NCI-H187 treated with DMSO at 0.1 percent for 48 hours (cell line): ENCODE measurements at places on chromosomes 2 and 18.

- peak; percentile 69 for DNase-seq
These were observed at the start of gene EHD3 for GRCh38 chr2:31233741-31234682. TSS of gene EHD3 (plus strand) at chr2:31234152. CDS start at chr2:31234622, 470 bp downstream.

DNA sequence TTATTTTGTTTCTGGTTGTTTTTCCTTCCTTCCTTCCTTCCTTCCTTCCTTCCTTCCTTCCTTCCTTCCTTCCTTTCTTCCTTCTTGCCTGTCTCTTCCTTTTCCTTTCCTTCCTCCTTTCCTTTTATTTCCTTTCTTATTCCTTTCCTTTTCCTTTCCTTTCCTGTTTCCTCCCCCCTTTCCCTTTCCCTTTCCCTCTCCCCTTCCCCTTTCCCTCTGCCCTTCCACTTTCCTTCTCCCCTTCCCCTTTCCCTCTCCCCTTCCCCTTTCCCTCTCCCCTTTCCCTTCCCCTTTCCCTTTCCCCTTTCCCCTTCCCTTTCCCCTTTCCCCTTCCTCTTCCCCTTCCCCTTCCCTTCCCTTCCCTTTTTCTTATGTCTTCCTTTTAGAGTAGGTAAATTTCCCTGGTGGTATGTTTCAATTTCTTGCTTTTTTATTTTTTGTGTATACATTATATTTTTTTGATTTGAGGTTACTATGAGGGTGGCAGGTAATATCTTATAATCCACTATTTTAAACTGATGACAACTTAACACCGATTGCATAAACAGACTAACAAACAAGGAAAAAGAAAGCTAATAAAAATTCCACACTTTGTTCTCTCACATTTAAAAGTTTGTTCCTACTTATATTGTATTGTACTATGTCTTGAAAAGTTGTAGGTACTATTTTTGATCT lies 311.0 kb upstream of the FSHR start:
- DNase-seq, result no peak

DNA sequence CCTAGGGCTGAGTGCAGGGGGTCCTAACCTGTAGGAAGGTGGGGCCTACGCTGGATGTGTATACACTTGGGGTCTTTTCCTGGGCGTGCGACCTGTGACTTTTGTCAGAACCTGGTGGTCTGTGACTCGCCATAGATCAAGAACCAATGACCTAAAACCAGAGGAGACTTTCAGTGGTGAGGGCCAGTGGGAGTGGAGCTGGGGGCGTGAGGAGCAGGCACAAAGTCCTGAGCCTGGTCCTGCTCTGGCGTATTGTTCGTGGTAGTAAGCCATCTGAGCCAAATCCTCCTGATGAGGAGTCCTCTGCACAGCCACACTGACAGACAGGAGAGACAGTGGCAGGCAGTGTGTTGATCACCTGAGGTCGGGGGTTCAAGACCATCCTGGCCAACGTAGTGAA lies 8.9 kb downstream of the INPP4A start:
- DNase-seq, result no peak

DNA sequence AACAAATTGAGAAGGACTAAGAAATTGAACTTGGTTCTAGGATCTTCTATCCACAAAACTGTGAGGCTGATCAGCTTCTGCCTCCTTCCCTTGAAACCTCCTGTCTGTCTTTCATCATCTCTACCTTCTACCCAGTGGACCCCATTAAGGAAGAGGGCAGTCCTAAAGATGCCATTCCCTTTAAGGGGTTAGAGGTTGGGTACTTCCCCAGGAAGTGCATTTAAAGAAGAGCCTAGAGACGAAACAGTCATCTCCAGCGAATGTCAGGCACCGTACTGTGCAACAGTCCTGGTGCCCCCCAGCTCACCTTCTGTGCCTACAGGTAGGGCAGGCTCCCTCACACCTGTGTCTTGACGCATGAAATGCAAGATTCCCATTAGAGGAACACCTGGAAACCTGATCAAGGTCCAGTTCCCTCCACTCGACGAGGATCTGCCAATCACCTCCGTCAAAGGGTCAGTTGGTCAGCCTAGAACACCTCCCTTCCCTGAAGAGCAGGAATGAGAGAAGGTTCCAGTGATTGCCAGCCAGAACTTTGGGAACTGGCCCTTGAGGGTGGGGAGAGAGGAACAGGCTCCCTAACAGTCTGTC lies 20.9 kb downstream of the LOXHD1 start:
- DNase-seq, result no peak

- no peak for DNase-seq
These were observed 435.0 kb upstream of the SPRED2 start for GRCh38 chr2:65867446-65867845.

- no peak for DNase-seq
These were observed 35.7 kb downstream of the CELF4 start for GRCh38 chr18:37529863-37530262.

DNA sequence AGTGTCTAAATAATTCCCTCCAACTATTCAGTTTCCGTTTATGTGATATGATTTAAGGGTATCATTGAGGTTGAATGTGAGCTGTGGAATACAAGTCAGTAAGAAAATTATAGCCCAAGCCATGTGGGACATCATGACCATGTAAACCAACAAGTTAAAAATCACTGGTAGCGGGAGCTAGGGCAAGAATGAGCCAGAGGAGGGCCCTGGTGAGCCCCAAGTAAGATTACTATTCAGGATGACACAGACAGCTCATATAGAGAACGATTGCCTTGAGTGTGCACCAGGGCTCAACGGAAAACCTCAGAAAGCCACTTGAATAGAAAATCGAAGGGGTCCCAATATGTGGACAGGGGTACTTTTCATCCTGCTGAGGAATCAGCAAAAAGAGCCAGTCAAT lies 87.8 kb upstream of the RBMS1 start:
- no peak for DNase-seq

DNA sequence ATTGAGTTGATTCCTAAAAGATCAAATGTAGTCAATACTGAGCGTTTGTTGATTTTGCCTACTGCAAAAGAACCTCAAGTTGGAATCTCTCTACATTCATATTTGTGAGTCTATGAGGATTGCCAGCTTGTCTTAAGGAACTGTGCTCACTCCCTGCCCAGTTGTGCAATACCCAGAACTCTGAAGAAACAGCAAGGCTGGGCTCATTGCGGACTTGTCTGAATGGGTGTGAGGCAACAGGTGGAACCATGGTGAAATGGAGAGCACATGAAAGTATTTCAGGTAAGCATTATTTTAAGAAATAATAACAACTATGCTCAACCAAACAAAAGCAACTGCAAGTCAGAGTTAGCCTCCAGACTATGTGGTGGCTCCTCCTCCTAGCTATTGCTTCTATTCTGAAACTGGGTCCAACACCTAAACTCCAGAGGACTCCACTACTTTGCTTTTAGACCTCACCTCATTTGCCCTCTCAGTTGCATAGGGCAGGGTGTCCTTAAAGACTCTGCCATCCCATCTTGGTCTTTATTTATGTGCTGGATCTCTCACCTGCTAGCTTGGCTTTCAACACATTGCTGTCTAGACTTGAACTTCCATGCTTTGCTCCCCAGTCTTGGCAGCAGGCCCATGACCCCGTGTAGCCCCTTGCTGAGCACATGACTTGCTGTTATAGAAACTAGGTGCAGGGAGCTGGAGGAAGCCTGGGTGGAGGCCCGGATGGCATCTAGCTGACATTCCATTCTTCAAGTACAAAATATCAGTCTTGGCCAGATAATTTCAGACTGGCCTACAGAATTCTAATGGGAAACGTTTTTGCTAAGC lies 94.8 kb upstream of the ARL5A start:
- DNase-seq, result no peak

- DNase-seq, result no peak
These were observed 480.9 kb upstream of the TMEFF2 start for GRCh38 chr2:192675681-192676080.

DNA sequence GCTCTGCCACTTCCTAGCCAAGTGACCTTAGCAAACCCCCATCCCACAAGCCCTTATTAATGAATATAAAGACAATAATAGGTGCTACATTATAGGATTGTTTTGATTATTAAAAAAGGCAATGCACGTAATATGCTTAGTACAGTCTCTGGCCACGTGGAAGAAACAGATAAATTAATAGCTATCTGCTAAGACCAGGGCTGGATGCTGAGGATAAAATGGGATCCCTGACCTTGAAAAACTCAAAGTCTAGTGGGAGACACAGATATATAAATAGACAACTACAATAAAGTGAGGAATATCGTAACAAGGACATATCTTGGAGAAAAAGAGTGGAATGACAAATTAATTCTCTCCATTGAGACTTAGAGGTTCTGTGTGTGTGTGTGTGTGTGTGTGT lies 29.9 kb upstream of the PARD3B start:
- DNase-seq, result no peak

GRCh38 chr2:15166878-15167277 lies 394.3 kb downstream of the NBAS start:
- DNase-seq, result no peak

DNA sequence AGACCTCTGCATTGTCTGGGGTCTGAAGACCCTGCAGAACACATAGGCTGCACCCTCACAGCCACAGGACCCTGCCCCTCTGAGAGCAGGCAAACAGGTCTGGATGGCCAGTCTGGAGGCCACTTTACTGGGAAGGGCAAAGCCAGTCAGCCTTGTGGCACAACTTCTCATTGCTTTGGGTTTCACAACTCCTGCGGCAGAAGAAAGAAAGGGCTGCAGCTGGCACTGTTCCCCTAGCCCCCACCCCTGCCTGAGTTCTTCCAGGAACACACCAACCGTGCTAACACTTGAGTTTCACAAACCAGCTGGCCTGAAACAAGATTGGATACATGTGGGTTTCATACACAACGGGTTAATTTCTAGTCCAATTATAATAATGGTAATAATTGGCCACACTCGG lies 276.5 kb upstream of the MGAT5 start:
- no peak for DNase-seq
